ENCODE measurements at places on chromosomes 3 and 15.

DNA sequence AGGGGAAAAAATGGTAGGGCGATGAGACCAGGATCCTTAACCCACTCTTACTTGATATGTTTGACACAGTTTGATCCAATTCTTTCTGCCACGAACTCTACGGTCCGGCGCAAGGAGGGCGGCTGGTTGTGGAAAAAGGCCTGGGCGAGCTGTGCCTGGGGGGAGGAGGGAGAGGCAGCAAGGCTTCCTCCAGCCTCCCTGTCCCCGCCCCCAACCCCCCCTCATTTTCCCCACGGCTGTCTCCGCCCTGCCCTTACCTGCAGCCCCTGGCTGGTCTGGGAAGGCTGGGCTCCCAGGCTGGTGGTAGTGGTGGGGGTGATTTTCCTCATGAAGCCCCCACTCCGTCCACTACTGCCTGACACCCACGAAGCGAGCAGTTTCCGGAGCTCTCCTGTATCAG lies 8.0 kb downstream of the CDAN1 start:
- no peak for DNase-seq

DNA sequence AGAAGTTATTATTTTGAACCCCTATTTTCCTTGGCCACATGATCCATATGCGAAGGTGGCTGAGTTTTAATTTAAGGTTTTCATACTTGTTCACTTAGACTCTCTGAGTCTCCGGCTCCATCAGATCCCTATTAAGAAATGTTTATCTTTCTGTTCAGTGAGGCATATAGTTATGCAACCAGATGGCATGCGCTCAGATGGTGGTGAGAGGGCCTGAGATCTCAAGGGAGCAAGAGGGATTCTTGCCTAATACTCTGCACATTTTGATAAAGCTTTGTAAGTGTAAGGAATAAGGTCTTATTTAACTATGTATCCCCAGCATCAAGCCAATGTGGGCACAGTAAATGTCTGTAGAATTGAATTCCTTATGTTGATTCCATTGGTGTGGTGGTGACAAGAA lies 78.9 kb upstream of the DPH6 start:
- no peak for DNase-seq

GRCh38 chr3:107347751-107348150 lies 29.5 kb upstream of the CCDC54 start:
- no peak for DNase-seq

- DNase-seq: no peak
These were observed 63.1 kb downstream of the ARNT2 start for GRCh38 chr15:80467311-80467714.

DNA sequence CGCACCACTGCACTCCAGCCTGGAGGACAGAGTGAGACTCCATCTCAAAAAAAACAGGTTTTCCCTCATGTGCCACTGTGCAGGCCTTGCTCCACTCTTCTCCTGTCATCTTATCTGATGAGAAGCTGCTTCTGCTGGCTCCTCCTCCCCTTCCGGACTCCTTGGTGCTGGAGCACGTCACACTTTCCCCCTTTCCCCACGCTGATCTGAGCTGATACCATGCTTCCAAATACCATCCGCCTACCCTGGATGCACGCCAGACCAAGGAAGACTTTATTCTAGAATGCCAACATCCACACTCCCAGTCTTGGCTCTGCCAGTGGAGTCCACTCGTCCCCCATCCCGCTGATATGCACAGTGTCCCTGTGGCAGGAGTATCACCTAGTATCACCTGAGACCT lies 31.3 kb downstream of the HOMER2 start:
- no peak for DNase-seq

DNA sequence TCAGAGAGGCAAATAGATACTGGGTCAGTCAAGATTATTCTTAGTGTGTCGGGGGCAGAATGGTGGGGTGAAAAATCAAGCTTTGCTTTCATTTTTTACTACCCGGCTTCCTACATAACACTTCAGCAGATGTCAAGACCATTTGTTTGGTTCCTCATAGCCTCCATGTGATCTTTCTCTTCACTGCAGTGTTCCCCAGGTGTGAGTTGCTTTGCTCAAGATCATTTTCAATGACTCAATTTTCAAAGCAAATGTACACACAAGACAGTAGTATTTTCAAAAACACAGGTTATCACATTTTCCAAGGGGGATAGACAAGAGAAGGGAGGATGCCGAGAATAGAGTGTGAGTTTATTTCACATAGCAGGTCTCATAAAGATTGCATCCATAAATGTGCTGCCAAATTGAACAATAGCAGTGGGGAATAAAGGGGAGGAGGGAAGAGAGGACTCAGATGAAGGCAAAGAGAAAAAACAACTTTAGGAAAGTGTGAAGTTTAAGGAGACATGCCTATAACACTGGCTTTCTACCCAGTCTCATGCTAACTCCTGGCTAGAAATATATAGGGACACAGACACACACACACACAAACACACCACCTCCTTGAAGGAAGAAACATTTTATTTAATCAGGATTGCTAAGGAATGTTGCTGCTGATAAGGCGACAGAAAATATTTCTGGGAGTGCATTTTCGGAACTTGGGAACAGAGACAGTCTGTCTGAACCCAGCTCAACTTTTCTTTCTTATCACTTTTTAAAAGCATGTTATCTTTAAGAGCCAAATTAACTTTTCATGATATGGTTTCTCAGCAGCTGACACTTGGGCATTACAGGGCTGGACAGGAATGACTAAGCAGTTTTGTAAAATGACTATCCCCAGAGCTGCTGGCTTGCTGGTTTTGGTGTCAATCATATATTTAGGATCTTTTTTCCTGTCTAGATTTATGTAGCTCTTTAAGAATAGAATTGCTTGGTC lies 402.4 kb downstream of the RBMS3 start:
- DNase-seq: no peak

DNA sequence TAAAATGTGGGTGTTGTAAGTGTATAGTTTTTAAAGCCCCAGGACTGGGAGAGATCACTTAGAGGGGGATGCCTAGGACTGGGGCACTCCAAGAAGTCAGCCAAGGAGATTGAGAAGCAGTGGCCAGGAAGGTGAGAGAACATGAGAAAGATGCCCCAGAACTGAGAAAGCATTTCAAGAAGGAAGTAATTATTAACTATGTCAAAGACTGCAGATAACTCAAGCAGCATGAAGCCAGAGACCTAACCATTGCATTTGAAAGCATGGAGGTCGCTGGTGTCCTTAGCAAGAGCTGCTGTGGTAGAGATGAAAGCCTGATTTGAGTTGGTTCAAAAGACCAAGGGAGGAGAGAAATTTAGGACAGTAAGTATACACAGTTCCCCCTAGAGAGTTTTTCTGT lies 30.6 kb upstream of the SLC2A2 start:
- no peak for DNase-seq

GRCh38 chr3:46105306-46105919 lies 78.1 kb upstream of the XCR1 start:
- DNase-seq: no peak

- no peak for DNase-seq
These were observed 36.0 kb downstream of the PDIA5 start for GRCh38 chr3:123102826-123103225.

DNA sequence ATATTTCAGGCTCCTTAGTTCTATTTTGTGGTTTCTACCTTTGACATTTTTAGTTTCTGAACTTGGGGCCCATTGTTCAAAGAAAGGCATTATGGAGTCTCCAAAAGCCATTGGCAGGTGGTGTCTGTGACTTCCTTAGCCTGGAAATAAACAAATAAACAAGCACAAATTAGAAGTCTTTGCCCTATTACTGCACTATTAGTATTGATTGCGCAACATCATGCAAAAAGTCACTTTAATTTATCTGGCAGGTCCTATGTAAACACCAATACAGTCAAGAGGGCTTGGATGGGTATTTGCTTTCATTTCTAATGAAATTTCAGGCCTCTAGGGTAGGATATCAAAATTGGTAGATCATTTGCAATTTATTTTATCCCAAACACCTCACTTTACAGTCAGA lies 85.6 kb downstream of the LPP start:
- DNase-seq: no peak

DNA sequence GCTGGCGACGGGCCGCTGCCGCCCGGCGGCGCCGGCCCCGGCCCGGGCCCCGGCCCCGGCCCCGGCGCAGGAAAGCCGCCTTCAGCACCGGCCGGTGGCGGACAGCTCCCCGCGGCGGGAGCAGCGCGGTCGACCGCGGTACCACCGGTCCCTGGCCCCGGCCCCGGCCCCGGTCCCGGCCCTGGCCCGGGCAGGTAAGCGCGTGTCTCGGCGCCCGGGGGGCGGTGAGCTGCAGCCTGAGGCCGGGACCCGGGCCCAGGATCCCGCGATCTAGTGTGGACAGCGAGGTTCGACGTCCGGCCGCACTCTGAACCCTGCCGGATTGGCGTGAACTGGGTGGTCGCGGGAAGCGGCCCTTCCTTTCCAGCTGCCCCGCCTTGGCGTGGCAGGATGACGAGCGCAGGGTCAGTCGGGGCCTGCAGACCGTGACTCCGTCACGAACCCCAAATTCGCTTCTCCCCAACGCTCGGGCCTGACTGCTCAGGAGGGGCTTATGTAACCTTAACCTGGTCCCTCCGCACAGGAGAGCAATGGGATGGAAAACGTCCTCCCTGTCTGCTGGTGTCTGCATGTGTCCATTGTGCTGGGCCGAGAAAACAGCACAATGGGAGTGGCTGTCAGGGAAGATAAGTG lies 472 bp downstream of the BSN start:
- DNase-seq: no peak

GRCh38 chr15:22806156-22806555 lies 19.7 kb downstream of the NIPA1 start:
- no peak for DNase-seq

- DNase-seq: peak; percentile 21
These were observed 3.1 kb upstream of the BHLHE40 start for GRCh38 chr3:4976109-4976508.

- DNase-seq: no peak
These were observed 138.1 kb downstream of the CHDH start for GRCh38 chr3:53708001-53708621.

- DNase-seq: no peak
These were observed 100.5 kb downstream of the KCNH8 start for GRCh38 chr3:19248767-19249166.

DNA sequence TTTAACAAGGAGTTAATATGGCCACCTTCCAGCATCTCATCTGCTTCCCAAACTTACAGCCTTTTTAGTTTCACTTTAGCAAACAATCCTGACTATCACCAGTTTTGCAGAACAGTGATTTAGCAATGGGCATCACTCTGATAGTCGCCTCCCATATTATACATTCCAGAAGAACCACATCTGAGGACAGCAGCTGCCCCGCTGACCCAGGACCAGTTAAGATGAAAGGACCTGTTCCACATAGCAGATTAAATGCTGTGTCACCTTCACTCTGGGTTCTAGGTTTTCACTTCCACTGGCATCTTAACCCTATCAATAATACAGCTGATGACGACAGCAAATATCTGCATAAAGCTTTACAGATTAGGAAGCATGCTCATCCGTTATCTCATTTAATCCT lies 99.8 kb downstream of the TRIM69 start:
- DNase-seq: no peak

GRCh38 chr3:51400166-51400565 lies 9.1 kb downstream of the RBM15B start:
- DNase-seq: no peak

DNA sequence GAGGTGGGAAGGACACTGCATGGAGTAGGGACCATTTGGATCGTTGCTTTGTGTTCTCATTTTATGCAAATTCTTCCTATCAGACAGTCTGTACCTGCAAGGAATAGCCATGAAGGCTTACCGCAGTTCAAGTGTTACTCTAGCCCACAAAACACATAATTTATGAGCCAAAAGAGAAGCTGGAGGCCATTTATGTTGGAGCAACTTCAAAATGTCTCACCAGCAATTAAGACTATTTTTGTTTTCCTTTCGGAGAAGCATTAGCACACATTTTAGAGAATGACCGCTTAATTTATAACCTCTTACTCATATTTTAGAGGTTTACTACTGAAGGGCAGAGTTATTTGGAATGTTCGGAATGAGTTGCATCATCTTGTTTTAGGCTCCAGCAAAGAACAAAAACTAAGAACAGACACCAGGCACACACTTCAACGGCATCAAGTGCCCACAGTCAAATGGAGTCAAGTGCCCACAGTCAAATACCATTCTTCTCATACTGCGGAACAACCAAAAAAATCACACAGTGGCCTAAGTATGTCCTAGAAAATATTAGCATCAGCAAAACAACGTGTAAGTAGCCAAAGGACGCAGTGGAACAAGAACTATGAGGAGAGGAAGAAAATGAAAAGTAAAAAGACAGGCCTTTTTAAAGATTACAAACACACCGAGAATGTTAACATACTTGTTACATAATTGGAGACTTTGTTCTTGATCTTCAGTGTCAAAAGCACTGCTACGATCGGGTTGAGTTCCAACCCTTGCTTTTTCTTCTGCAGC lies 17.5 kb upstream of the GOLGA8J start:
- no peak for DNase-seq

DNA sequence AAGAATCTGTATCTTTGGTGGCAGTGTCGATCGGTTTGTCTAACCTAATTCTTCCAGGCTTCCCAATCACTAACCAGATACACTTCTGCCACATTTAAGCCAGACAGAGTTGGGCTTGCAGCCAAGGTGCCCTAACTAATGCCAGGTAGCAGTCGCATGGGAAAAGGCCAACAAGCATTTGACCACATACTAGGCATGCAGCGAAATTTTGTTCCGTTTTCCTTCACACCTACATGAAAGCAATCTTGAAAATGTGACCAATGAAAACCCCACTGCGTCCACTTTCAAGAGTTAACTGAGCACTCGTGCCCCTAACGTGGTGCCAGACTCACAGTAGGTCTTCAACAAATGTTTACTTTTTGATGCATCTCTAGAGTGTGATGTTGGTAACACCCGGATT lies 192.2 kb upstream of the TPM1 start:
- no peak for DNase-seq

- DNase-seq: no peak
These were observed 30.7 kb upstream of the ST3GAL6 start for GRCh38 chr3:98732286-98733052.

GRCh38 chr3:21747376-21747775 lies 3.6 kb downstream of the ZNF385D start:
- DNase-seq: no peak
